Activated naive CD4-positive, alpha-beta T cell (primary cell): ENCODE measurements at places on chromosomes 1 and 21.

GRCh38 chr1:232594768-232595698 lies 34.9 kb downstream of the SIPA1L2 start:
- DNase-seq: no peak

DNA sequence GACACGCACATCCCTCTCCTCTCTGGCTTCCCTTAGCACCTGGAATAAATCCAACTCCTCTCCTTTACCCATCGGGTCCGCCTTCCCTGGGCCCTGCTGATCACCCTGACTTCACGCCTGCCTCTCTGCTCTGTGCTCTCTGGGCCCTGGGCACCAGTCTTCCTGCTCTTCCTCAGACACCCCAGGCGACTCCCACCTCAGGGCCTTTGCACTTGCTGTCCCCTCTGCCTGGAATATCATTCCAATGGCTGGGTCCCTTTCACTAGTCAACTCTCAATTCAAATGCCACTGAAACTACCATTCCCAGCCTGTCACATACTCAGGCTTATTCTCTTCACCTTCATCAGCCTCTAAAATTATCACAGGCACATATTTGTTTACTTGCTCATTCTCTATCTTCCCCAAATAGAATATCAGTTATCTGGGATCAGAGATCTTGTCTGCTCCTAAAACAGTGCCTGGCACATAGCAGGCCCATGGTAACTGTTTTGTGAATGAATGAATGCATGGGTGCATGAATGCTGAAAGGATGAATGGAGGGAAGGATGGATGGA lies 27.2 kb upstream of the SELENON start:
- DNase-seq: no peak

DNA sequence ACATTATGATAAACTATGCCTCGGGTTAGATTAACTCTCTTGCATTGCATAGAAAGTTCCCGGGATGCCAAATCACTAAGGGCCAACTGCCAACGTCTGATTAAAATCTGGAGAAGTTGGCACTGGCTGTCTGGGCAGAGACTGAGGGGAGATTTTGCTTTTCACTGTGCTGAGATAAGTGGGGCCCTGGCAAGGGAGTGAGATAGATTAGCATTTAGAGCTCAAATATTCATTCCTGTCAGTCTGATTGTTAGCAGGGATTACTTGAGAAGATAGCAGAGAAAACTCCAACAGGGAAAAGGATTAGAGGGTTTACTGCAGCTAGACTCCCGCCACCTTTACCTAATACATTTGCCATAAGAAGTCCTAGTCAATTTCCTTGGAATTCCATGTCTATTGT lies 714.1 kb upstream of the CHRM3 start:
- DNase-seq: no peak

- DNase-seq: no peak
These were observed 355.1 kb downstream of the AJAP1 start for GRCh38 chr1:5009376-5010065.

DNA sequence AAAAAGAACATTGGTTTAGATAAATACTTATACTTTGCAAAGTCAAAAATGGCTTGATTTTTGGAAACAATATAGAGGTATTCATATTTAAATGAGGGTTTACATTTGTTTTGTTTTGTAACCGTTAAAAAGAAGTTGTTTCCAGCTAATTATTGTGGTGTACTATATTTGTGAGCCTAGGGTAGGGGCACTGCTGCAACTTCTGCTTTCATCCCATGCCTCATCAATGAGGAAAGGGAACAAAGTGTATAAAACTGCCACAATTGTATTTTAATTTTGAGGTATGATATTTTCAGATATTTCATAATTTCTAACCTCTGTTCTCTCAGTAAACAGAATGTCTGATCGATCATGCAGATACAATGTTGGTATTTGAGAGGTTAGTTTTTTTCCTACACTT lies 65.3 kb upstream of the SAMD13 start:
- DNase-seq: no peak

DNA sequence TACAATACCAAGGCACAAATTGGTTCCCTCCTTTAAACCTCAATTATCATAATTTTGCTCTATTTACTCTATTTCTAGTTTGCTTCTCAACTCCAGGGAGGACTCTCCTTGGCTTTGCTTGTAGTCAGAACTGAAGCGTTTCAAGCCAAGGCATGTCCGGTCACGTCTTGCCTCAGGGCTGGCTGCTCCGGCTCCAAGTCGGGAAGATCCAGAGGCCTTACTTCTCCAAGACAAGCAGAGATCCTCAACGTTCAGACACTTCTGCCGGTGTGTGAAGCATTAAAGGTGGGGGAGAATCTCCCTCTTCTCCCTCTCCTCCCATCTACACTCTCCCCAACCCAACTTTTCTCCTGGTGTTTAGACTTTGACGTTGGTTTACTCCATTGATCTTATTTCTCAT lies 7.2 kb upstream of the HHAT start:
- DNase-seq: no peak
